ENCODE measurements at places on chromosomes 3 and 15.

DNA sequence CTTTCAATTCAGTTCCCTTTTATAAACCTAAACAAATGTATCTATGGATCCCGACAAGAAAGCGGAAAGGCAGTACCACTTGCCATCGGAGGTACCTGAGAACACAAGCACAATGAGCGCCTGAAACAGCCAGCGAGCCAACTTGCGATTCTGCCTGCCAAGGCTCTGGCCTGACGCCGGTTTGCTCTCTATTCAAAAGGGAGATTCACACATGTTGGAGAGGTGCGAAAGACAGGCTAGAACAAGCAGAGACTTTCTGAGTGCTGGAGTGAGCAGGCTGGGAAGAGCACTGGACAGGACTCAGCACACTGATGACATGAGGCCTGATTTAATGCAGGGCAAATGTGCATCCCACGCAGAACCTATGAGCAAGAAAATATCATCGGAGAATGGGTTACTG, 17.7 kb upstream of the PRR23E start:
- DNase-seq: no peak

DNA sequence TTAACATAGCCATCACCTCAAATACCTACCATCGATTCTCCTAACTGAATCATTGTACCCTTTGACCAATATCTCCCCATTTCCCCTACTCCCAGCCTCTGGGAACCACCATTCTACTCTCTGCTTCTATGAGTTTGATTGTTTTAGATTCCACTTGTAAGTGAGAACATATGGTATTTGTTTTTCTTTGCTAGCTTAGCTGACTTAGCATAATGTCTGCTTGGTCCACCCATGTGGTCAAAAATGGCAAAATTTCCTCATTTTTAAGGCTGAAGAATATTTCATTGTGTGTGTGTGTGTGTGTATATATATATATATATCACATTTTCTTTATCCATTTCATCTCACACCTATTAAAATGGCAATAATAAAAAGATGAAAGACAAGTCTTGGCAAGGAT, 469.3 kb downstream of the FHIT start:
- DNase-seq: no peak

DNA sequence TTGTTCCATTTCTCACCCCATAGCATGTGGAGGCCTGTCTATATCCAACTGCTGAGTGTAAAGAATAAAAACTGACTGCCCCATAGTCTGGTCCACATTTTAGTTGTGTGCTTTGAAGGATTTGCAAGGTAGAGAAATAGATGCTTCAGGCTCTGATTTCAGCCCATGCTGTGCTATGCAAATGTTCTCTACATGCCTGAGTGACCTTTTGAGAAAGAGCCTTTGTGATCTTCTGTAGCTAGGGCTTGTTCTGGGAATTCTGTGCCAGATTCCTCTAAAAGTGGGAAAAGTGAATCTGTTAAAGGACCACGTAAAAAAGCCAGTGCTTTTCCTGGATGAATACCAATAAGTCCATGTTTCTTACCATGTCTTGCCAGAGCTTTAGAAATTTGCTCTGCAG, 5.2 kb downstream of the KCTD6 start:
- no peak for DNase-seq

DNA sequence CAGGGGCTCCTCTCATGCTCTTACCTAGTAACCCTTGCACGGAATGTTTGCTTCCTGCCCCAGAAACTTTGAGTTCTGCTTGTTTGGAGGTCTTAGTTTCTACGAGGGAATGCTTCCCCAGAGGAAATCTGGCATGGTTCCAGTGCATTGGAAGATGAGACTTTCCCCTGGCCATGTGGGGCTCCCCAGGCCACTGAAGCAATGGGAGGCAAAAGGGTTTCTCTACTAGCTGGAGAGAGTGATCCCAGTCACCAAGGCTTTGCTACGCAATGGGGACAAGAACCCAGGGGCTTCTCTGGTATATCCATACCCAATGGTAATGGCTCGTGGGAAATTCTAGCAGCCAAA, 44.2 kb upstream of the RPL32 start:
- DNase-seq: no peak

- no peak for DNase-seq
Observed at GRCh38 chr3:184807549-184807948, 4.4 kb upstream of the VPS8 start.

DNA sequence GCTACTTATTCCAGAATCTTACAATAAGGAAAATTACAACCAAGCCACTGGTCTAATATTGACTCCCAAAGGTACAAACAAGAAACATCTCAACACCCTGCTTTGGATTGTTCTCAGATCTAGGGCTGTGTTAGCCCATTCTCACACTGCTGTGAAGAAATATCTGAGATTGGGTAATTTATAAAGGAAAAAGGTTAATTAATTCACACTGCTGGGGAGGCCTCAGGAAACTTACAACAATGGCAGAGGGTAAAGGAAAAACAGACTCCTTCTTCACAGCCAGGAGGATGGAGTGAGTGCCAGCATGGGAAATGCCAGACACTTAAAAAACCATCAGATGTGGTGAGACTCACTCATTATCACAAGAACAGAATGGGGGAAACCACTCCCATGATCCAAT, 208.3 kb downstream of the ULK4 start:
- DNase-seq: no peak

- no peak for DNase-seq
Observed at GRCh38 chr3:43181202-43181821, 75.4 kb upstream of the POMGNT2 start.

GRCh38 chr15:66025015-66025452, 155.7 kb downstream of the RAB11A start:
- no peak for DNase-seq

DNA sequence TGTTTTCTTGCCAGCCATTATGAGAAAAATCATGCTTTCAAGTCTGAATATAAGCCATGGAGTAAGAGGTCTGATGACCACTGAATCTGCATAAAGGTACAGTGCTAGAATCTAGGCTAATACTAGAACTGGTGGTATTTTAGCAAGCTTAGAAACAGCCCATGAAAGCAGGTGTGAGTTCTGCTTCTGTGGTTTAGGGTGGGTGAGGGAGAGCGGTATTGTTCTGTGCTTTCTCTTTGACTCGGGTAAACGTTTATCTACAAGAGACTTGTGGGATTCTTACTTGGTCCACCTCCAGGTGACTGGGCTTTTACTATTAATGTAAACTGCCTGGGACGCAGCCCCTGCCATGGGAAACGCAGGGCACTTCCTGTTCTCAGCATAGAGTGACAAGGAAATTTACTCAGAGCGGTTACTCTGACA, 55.2 kb downstream of the PGPEP1L start:
- no peak for DNase-seq

DNA sequence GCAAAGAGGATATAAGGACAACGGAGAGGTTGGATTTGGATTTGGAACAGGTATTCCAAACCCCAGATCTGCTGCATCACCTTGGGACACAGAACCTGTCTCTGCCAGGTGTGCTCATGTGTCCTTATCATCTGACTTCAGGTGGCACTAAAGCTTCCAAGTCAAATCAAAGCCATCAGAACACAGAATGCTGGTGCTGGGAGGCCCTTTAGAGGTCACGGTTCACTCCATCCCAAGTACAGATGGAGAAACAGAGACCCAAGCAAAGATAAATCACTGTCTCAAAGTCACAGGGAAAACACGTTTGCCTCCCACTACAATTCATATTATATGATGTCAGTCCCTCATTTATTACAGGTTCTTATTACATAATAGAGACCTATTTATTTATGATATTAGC, 72.8 kb downstream of the HES1 start:
- DNase-seq: no peak

GRCh38 chr3:189566550-189567130, 64.5 kb upstream of the TP63 start:
- DNase-seq: no peak

DNA sequence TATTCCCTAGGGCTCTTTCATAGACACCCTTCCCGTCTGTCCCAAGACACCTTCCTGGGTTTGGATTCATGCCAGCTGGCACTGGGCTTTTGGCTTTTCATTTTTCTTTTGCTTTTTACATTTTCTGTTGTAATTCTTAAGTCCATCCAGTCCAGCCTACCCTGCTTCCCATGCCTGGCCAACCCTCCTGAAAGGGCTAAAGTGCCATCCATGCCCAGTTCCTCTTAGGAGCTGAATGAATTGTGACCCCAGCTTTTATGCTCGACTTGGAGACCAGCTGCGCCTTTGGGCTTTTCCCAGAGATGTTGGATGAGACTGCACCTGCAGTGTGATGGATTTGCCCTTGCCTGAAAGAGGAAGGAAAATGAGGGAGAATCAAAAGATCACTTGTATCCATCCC, 25.8 kb downstream of the LRRN1 start:
- no peak for DNase-seq

DNA sequence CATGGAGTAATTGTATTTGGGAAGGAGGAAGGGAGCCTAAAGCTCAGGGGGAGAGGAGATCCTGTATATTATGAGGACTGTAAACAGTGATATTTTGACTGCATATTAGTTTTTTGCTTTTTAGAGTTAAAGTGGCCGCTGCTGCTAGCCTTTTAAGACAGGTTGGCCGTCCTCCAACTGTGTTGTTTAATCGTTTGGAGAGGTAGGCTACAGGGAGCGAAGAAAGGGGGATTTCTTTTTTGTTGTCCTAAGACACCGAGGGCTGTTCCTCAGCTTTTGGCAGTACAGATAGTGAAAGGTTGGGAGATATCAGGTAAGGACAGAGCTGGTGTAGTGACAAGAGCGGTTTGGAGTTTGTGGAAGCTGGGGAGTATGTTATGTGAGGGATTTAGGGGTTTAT, 38.2 kb upstream of the RNF7 start:
- no peak for DNase-seq

GRCh38 chr3:43795491-43795890, 104.8 kb downstream of the ABHD5 start:
- DNase-seq: no peak

- DNase-seq: no peak
Observed at GRCh38 chr3:44568561-44568960, 13.6 kb downstream of the ZKSCAN7 start.

- DNase-seq: no peak
Observed at GRCh38 chr3:72134989-72135451, 350.1 kb upstream of the PROK2 start.

DNA sequence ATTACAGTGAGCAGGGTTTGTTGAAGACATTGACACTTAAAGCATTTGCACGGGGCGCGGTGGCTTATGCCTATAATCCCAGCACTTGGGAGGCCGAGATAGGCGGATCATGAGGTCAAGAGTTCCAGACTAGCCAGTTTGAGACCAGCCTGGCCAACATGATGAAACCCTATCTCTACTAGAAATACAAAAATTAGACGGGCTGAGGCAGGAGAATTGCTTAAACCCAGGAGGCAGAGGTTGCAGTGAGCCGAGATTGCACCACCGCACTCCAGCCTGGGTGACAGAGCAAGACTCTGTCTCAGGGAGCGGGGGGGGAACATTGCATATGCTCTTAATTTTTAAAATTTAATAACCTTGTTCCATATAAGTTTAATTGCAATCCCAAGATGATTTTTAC, 11.9 kb downstream of the STT3B start:
- no peak for DNase-seq

GRCh38 chr3:10774825-10775224, 41.2 kb upstream of the SLC6A11 start:
- DNase-seq: no peak

DNA sequence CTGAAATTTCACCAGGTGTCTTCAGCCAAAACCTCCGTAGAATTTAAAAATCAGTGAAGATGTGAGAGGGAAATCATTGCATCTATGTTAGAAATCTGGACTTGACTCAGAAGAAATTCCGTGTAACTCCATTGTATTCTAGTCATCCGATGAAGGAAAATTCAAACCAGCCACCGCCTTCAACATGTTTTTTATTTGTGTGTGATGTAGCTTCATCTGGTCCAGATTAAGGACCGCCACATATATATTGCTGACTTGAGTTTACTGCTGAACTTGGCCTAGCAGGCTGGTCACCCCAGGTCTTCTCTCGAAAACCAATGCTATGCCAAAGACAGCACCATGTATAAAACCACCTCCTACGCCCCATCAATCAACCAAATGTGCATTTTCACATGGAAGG, 120.9 kb downstream of the FOXP1 start:
- no peak for DNase-seq

DNA sequence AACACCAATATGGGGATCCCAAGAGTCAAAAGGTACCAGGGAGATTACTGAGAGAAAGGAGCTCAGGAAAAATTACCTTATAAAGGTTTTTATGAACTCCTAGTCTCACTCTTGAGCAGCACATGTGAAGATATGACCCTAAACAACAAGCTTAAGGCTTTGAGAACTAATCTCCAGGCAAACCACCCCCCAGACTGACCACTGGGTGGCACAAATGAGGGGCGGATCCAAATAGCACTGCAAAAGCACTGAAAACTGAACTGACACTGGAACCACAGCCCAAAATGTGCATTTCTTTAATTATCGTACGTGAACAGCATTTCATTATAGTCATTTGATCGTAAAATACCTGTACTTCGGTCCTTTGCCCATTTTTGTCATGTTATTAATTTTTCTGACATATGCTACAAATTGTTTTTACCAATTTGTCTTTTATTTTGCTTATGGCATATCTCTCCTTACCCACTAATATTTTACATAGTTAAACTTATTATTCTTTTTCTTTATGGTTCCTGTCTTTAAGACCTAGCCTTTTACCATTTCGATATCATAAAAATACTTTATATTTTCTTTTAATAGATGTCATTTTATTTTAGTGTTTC, 31.5 kb upstream of the TFDP2 start:
- DNase-seq: peak; percentile 23

DNA sequence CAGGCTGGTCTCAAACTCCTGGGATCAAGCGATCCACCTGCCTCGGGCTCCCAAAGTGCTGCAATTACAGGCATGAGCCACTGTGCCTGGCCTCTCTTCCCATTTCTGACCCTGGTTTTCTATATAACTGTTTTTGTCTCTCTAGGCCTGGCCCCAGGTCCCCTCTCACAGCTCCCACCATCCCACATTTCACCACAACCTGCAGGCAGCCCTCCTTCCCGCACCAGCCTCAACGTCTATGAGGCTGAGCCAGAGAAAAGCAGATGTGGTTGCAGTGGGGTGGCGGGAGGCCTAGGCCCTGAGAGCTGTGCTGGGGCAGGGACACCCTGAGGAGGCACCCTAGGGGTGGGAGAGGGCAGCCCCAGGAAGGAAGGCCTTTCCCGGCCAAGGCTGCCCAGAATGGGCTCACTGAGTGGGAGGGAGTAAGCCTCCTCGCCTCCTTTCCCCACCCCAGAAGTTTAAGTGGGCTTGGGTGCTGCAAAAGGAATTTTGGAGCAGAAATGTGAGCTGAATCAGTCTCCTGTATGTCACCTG, 99.7 kb downstream of the LSM3 start:
- DNase-seq: peak; percentile 20

DNA sequence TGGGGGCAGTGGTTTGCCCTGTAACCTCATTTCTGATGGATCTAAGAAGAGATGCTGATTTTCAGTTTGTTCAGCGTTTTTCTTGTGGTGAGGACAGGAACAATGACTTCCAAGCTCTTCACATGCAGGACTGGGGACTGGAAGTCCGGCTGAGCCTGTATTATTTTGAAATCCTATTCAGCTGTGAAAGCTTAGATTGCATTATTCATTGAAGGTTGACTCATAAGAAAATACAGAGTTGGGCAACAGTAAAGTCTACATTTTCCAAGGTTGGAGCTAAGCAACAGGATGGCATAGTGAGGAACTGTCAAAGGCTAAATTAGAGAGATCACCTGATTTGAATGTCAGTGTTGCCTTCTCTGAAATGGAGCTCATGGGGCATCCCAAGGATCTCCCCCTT, 230.9 kb upstream of the FEZF2 start:
- DNase-seq: no peak
